ENCODE measurements at places on chromosomes 1 and 21. TPM values are rescaled to one million over a fixed set of nuclear protein-coding genes. Genes with fewer than 3 reads are reported as not detected.

Gene PNRC2
- 35.7 TPM for polyA plus RNA-seq

Gene ICOSLG
- polyA plus RNA-seq, result 2.4 TPM

Gene AMY1B
- polyA plus RNA-seq, result not detected

Gene ADAMTS5
- not detected for polyA plus RNA-seq

Gene RCAN3
- 6.5 TPM for polyA plus RNA-seq

Gene LCE1C
- 3.9 TPM for polyA plus RNA-seq

Gene KLF17
- polyA plus RNA-seq, result not detected

Gene SHISAL2A
- polyA plus RNA-seq, result not detected

Gene SLAMF1
- polyA plus RNA-seq, result not detected

Gene SPATA17
- polyA plus RNA-seq, result 0.47 TPM

Measured in foreskin keratinocyte (primary cell).